ENCODE measurements at places on chromosomes 13 and 19.
A peak's percentile ranks its signal among the peaks of the same experiment; 100 is the strongest.

DNA sequence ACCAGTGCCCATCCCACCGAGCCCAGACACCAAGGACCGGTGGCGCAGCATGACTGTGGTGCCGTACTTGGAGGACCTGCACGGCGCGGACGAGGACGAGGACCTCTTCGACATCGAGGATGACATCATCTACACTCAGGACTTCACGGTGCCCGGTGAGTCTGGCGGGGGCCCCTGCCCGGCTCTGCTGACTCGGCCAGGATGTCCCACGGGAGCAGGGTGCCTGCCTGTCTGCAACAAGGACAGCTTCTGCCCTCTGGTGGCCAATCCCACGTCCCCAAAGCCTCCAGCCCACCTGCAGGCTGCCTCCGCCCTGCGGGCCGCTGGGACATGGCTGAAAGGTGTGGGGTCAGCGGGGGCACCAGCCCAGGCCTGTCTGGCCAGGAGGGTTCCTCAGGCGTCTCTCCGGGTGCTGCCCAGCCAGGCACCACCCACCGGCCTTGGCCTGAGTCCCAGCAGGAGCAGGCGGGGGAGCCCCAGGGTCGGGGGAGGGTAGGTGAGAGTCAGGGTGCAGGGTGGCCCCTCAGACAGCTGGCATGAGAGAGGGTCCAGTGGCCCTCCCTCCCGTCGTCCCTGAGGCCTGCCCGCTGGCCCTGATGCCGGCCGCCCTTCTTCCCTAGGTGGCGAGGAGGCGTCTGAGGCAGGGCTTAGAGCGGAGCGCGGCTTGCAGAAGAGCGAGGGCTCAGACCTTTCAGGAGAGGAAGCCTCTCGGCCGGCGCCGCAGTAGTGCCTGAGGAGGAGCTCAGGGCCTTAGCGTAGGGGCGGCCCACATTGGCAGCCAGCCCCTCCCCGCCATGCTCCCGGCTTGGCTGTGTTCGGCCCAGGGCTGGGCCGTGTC lies 14.6 kb downstream of the CBARP start:
- peak; percentile 73 for DNase-seq

DNA sequence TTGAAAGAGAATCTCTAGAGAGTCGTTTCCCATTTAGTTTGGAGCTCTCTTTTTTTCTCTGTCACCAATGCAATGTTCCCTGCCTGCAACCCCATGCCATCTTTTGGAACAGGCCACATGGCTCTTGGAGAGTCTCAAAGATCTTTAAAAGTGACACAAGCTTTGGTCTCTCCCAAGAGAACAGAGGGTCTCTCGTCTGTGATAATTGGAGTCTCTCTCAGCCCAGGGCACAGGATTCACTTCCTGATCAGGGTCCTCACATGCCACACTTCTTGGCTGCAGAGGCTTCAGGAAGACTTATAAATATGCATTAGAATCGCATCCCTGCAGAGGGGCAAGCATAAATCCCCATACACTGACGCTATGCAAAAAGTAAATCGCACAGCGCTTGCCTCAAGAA lies 240.5 kb downstream of the IRS2 start:
- DNase-seq: no peak

DNA sequence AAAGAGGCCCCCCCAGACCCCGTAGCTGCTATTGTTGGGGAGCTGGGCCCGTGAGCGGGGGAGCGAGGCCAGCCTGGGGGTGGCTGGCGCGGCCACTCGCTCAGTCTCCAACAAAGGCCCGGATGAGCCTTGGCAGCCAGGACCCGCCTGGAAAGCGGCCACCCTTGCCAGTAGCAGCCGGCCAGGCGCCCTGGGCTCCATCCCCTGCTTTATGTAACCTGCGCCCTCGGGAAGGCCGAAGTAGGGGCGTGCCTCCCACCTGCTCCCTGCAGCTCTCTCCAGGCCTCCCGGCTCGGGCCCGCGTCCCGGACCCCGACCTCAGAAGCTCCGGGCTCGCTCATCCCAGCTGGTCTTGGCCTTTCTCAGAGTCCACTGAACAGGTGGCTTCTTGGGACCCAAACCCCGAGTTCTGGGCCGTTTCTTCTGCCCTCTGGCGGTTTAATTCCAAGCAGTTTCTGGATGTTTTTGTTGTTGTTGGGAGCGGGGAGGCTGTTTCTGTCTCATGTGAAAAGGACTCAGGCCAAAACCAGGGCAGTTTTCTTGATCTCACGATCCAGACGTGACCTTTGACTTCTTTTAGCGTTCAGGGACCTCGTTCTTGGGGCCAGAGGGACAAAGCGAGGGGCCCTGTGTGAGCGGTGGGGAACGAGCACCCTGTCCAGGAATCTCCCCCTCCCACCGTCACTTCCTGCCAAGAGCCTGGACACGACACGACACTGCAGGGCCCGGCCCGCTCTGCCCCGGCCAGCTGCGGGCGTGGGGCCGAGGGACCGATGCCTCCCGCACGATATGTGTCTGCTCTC lies 1.2 kb downstream of the CDC34 start:
- DNase-seq: peak; percentile 48

- DNase-seq: no peak
Measured at GRCh38 chr13:22735011-22735995, 445.5 kb upstream of the SGCG start.

DNA sequence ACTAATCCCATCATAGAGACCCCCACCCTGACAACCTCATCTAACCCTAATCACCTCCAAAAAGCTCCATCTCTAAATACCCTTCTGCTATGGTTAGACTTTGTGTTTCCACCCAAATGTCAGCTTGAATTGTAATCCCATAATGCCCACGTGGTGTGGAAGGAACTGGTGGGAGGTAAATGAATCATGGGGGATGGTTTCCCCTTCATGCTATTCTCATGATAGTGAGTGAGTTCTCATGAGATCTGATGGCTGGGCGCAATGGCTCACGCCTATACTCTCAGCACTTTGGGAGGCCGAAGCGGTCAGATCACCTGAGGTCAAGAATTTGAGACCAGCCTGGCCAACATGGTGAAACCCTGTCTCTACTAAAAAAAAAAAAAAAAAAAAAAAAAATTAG lies 2.6 kb downstream of the VMAC start:
- no peak for DNase-seq

DNA sequence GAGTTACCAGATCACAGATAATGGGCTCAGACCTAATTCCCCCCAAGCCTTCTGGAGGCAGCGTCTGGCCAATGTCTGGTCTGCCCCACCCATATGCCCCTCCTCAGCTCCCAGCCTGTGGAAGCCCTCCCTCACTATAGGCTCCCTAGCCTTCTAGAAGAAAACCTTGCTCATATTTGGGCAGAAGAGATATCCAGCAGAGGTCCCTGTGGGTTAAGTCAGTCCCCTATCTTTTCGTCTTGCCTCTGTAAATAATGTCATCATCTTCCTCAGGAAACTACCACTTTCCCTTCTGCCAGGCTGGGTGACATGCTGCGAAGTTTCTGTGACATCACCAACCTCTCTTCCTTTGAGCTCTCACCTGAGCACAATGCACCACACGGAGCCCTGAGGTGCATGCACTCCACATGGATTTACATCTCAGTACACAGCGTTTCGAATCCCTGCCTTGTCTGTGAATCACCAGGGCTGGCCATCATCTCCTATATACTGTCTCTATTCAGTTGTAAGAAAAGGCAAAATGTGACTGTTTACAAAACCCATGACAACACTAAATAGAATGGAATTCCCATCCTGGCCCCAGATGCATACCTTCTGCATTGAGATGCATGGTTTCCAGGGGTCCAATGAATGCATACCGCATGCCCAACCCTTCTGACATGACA lies 112.8 kb downstream of the CRYL1 start:
- no peak for DNase-seq

GRCh38 chr19:39398297-39398864 lies 7.2 kb downstream of the MED29 start:
- no peak for DNase-seq

DNA sequence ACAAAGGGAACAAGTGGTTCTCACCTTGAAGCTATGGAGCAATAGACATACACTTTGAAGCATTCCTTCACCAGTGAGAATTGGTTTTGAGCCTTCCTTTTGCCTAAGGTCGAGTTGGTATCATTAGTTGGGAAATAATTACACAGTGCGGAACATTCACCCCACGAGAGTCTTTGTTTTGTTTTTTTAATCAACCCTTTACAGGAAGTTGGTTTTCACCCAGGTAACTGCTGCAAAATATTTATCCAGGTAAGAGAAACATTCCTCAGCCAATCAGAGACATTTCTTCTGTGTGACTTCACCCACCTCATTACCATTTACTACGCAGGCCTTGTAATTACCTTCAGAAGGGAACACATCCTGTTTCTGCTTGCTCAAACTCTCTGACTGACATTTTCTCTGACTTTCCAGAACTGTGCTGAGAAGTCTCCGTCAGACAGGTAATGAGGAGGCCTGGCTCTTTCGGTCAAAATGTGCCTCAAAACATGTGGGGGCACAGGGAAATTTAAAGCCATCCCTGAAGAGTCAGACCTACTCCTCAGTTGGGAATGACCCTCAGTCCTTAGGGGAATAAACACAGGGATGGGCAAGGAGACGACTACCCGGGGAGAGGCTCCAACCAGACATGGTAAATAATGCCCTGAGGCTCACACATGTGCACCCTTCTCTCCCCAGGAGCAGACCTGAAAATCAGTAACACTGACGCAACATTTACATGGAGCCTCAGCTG lies 22.7 kb upstream of the SERP2 start:
- no peak for DNase-seq

GRCh38 chr19:58476498-58477015 lies 405 bp downstream of the ZNF446 start:
- DNase-seq: peak; percentile 29

GRCh38 chr13:107642831-107643230 lies 572.5 kb downstream of the LIG4 start:
- no peak for DNase-seq

DNA sequence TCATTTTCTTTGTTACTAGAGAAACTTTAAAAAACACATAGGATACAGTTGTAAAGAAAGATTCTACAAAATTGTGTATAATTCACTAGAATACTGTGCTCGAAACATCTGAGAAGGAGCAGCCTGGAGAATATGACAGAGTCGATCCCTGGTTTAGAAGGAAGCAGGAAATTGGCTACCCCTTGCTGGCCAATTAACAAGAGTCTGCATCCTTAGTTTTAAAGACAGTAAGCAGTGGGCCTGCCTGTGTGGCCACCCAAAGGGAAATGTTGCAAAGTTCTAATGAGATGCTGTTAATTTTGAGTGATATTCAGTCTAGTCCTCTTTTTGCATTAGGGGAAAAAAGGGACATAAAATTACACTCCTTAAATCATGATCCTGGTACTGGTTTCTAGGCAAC lies 988.6 kb downstream of the PCDH17 start:
- DNase-seq: no peak

DNA sequence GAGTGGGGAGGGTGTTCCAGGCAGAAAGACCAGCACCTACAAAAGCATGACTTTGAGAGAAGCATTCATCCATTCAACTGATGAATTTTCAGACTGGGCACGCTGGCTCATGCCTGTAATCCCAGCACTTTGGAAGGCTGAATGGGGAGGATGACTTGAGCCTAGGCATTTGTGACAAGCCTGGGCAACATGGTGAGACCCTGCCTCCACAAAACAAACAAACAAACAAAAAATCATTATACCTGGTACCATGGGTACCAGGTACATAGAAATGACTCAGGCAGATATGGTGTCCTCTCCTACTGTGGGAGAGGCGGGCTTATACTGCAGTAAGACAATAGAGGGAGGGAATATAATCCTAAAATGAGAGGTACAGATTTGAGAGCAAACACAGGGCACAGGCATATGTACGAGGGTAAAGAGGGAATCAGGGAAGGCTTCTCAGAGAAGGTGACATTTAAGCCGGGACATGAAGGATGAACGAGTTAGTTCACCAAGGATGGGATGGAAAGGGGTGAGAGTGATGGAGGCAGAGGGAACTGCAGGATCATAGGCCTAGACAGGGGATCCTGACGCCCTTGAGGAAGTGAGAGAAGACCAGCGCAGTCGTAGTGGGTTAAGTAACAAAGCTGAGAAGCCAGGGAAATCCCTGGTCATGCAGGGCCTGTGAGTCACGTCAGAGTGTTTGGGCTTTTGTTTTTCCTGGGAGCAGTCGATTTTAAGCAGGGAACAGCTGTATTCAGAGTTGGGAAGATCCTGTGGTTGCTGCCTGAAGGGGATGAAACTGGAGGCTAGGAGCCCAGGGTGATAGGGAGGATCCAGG lies 2.9 kb downstream of the CYP2S1 start:
- DNase-seq: peak; percentile 66

DNA sequence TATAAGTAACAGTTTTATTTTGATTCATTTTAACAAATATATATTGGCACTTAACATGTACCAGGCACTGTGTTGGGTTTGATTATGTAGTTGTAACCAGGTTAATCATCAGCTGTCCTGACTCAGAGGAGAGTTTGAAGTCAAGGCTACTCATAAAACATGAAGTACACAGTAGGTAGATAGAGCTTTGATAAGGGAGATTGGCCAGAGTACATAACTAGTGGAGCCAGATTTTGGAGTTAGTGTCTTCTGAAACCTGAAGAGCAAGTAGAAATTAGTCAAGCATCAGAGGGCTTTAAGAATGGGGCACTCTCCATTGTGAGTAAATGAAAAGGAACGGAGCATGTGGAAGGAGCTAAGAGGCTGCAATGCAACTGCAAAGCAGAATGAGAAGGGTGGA lies 333.9 kb downstream of the RFC3 start:
- no peak for DNase-seq

- no peak for DNase-seq
Measured at GRCh38 chr13:46403851-46404732, 17.0 kb upstream of the RUBCNL start.

- no peak for DNase-seq
Measured at GRCh38 chr13:44400736-44401135, 27.1 kb downstream of the SERP2 start.

- no peak for DNase-seq
Measured at GRCh38 chr19:56098731-56099568, 22.1 kb downstream of the ZNF787 start.

DNA sequence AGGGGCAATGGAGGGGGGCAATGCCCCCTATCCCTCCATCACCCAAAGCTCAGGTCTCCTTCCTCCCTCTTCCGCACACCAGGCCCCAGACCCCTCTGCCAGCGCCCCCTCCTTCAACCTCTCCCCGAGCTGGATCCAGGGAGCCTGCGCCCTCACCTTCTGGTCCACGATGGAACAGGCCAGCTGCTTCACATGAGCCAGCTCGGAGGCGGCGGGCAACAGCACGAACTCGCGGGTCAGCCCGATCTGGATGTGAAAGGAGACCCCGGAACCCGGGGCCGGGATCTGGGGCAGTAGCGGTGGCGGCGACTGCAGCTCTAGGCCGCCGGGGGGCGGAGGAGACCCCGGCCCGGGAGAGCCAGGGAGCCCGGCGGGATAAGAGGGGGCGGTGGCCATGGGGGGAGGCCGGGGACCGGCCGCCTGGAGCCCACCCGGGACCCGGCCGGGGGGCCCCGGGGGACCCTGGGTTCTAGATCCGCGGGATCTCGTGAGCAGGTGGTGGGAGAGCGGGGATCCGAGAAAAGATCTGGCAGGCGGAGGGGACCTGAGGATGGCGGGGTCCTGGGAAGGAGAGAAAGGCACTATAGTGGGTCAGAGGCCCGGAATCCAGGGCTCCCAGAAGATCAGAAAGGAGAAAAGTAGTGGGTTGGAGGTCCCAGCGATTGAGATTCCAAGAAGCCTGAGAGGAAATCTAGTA lies 791 bp downstream of the PRKD2 start:
- DNase-seq: no peak

GRCh38 chr19:2550431-2551171 lies 74.7 kb downstream of the GADD45B start:
- DNase-seq: no peak
